ENCODE measurements at places on chromosomes 16 and 17.
A peak's percentile ranks its signal among the peaks of the same experiment; 100 is the strongest.

DNA sequence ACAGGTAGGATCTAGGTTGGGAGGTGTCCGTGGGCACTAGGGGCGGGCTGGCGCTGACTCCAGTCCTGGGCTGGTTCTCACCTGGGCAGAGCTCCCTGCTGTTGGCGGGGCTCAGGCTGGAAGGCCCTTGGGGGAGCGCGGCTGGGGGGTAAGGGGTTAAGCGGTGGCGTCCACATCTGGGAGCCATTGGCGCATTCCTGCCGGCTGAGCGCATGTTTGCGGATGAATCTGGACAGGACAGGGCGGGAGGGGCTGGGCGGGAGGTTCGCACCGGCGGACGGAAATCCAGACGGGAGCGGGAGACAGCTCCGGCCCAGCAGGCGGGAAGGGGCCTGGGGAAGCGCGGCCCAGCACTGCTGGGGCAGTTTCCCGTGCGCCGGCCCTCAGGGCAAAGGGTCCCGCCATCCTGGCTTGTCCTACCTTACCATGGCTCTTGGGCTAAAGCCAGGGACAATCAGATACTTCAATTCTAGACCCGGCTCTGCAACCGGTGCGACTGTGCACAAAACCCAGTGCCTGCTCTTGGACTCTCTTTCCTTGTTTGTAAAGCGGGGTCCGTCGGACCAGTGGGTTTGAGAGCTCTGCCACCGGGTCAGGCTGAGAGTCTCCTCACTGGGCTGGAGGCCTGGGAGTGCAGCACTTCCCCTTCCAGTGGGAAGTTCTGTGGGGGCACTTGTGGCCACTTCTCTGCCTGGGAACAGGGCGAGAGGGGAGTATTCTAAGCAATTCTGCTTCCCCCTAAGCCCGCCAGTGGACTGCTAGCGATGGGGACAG lies 7.8 kb downstream of the RARA start:
- peak; percentile 63 for DNase-seq

DNA sequence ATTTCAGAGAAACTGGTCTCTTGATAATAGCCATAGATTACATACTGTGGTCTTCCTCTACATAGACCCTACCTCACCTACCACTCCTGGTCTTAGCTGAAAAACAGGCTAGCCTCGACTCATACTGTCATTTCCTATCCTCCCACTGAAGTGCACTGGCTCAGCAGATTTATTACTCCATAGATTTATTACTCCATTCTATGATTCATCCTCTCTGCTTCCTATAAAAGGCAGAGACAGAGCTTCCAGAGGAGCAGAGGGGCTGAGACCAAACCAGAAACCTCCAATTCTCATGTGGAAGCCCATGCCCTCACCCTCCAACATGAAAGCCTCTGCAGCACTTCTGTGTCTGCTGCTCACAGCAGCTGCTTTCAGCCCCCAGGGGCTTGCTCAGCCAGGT lies at the start of gene CCL7:
Gene CCL7, plus strand, starts transcription at position 253 of the 400 bp plus-strand sequence. Its CDS starts 70 bp downstream, at position 323.
- DNase-seq: peak; percentile 66

DNA sequence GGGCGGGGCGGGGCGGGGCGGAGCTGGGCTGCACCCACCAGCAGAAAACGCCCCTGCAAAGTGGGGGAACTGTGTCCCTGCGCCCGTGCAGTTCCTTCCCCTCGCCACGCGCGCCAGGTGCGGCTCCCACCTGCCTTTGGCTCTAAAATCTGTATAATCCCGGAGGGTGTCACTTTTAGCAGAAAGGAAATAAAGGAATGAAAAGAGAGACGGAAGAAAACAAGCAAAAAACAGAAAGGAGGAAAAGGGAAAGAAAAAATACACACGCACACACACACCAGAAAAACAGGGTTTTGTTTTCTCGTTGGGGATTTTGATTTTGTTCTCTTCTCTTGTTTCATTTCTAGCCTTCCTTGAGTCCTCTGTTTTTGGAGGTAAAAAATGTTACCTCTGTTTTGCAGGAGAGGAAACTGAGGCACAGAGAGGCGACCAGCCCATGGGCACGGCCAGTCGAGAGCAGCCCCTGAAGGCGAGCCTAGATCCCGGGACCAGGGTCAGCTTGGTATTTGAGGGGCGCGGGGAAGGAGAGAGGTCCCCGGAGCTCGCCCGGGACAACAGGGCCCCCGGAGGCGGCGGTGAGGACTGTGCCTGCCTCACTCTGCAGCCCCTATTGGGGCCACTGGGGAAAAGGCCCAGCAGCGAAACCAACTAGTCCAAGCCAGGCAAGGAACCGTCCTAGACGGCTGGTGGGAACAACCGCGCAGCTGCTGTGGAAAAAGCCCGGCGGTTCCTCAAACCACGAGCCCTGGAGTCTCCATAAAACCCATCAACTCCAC lies 594 bp upstream of the CARHSP1 start:
- DNase-seq: no peak

GRCh38 chr17:64291268-64291851 lies 28.3 kb upstream of the TEX2 start:
- DNase-seq: no peak

Measured in NCI-H226 (cell line).